ENCODE measurements at places on chromosomes 16 and 17.

DNA sequence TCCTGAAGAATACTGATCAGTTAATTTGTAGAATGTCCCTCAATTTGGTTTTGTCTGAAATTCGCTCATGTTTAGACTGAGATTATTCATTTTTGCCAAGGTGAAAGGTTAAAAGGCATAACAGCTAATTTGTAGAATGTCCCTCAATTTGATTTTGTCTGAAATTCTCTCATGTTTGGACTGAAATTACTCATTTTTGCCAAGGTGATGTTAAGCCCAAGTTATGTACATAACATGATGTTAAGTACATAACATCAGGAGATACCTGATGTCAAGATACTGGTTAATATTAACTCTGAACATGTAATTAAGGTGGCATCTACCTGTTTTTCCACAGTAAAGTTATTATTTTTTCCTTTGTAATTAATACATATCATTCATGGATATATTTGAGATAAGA lies 243.4 kb upstream of the PMFBP1 start:
- DNase-seq, result no peak

DNA sequence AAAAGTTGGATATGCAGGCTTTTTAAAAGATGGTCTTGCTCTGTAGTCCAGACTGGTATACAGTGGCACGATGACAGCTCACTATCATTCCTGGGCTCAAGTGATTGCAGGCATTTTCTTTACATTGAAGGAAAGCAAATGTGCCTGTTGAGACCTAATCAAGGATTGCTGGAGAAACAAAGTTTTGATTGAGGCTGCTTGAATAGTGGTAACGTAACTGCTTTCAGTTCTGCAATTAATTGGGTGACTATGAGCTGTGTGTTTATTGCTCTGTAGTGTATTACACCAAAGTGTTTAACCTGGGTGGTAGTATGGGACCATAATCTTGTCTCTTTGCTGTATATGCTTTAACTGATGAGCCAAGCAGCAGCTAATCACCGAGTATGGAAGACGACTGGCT lies 2.3 kb downstream of the UBB start:
- no peak for DNase-seq

DNA sequence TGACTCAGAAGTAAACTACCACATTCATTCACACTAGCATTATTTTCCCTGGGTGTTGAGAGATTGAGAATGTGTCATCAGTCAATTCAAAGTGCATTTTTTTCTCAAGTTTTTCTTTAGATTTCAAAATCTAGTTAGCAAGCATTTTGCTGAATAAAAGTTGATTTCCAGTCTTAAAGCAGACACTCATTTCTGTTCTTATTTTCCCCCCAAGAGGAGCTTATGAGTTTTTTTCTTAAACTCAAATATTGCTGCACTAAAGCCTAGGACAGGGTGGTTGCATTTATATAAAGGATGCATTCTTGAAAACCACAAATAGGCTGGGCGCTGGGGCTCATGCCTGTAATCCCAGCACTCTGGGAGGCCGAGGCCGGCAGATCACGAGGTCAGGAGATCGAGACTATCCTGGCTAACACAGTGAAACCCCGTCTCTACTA lies 15.3 kb downstream of the CDH3 start:
- no peak for DNase-seq

GRCh38 chr16:88497561-88498462 lies 44.7 kb downstream of the ZFPM1 start:
- DNase-seq, result no peak

DNA sequence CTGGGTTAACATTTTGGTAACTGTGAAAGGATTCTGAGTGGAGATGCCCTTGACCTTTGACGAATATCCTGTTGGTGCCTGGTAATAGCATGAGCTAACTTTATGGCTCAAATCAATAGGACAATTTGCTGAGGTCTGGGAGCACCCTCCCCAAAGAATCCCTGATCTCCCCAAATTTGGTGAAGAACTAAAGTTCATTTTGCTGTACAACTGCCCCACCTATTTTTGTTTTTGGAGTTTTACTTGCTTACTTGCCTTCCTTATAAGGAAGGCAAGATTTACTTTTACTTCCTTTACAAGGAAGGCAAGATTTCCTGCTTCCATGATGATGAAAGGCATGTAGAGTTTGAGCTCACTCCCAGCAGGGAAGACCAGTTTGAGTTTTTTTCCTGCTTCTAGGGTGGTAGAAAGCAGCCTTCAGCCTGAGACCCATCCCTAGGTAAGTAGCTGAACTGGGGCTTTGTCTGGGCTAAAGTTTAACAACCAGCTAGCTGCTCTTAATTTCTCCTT lies 2.8 kb downstream of the KRTAP4-9 start:
- DNase-seq, result no peak

- no peak for DNase-seq
These were observed 461 bp downstream of the LRRC46 start for GRCh38 chr17:47831934-47832327.

GRCh38 chr16:67236563-67237395 lies 9.8 kb downstream of the TMEM208 start:
- DNase-seq, result no peak

GRCh38 chr16:88030498-88030897 lies 79.3 kb downstream of the BANP start:
- no peak for DNase-seq
